ENCODE measurements at places on chromosomes 1 and 21.

GRCh38 chr21:14858311-14858710, 206.5 kb downstream of the NRIP1 start:
- DNase-seq: no peak

DNA sequence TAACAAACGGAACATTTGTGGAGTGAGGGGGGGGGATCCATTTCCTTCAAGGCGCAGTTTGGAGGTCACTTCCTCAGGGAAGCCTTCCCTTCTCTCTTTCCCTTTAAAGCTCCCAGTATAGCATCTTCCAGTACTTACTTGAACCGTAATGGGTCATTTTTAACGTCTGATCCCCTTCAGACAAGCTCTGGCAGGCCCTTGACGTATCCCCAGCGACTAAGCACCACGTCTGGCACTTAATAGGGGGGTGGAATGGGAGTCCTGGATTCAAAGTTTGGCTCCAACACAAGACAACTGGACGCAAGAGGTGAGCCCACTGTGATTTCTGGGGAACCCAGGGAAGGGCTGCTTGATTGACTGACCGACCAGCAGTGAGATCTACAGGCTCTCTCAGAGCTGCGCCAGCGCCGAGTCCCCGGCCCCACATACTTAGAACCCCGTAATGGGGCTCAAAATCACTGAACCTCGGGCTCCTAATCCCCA, 441 bp downstream of the YARS1 start:
- no peak for DNase-seq

- no peak for DNase-seq
These were observed 1148.5 kb downstream of the PLA2G4A start for GRCh38 chr1:187977298-187977697.

DNA sequence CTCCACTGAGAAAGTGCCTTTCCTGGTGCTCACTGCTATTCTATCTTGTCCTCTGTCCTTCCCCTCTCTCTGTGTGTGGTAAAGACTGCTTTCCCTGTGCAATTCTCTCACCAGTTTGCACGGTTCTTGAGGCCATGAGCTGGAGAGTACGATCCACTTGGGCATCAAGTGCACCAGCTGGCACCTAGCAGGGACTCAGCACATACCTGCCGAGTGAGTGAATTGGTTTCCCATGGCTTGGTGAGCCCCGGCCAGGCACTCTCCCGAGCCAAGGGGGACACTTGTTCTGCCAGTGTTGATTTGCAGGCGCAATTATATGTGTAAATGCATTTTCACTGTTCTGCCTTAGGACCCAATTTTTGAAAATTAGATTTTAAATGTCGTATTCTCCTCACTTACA, 313.5 kb downstream of the DISC1 start:
- no peak for DNase-seq

DNA sequence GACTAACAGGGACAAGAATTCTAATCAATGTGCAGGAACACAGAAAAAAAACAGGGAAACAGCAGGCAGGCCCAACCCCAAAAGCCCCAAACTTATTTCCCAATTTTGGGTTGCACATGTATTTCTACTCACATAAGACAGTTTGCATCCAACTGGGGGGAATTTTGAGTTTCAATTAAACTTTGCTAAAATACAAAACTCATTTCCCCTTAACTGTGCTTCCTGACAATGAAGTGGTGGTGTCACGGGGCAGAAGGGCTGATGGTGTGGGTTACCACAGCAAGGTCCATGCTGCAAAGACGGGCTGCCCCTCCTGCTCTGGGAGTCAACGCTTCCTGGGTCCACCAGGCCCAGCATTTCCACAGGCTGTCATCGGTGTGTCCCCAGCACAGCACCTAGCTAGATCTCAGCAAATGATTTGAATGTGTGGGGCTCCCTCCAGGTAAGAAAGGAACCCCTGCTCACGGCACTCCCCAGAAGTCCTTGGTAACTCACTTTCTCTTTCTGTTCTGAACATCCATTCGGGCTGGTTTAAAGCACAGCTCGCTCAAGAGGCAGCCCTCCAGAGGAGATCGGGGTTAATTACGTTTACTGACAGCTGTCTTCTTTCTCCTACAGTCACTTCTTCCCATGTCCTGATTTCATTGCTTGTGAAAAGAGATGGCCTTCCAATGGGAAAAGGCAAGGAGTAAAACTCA, 27.4 kb downstream of the HIVEP3 start:
- no peak for DNase-seq

DNA sequence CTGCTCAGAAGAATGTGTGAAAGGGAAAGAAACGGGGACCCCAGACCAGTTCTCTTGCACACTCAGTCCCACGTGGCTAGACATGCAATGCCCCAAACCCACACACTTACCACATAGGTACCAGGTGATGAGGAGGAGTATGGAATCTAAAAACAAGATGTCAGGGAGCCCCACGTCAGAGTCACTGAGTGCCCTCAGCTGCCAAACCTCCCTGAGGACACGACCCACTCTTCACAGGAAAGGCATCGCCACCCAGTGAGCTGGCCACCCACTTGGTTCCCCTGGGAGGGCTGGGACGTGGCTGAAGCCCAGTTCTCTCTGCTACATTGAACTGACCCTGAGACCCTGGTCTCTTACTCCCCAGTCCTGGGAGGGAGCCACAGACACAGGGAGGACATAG, 41.4 kb downstream of the MRPL37 start:
- DNase-seq: no peak

- DNase-seq: no peak
These were observed 583.1 kb upstream of the RGS18 start for GRCh38 chr1:191575180-191575579.

DNA sequence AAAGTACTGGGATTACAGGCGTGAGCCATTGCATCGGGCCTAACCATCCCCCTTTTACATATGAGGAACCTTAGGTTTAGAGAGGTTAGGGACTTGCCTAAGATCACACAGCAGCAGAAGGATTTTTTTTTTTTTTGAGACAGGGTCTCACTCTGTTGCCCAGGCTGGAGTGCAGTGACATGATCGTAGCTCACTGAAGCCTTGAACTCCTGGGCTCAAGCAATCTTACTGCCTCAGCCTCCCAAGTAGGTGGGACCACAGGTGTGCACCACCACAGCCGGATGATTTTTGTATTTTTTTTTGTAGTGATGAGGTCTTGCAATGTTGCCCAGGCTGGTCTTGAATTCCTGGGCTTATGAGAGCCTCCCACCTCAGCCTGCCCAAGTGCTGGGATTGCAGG, 2.2 kb upstream of the C1orf167 start:
- no peak for DNase-seq

DNA sequence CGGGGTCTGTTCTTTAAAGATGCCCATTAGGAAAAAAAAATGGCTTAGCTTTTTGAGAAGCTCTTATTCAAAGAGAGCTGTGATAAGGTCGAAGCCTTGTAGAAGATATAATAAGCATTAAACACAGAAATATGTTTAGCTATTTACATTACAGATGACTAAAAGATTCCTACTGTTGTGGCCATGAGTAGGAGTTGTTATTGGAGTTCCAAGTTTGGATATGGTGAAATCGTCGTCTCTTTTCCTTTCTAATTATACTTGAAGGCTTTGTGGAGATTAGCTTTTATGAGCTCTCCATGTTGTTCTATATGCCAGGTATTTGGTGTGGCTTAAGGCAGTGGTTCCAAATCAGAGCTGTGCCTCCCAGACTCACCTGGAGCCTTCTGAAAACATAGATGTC, 79.9 kb upstream of the LAMC2 start:
- DNase-seq: no peak

DNA sequence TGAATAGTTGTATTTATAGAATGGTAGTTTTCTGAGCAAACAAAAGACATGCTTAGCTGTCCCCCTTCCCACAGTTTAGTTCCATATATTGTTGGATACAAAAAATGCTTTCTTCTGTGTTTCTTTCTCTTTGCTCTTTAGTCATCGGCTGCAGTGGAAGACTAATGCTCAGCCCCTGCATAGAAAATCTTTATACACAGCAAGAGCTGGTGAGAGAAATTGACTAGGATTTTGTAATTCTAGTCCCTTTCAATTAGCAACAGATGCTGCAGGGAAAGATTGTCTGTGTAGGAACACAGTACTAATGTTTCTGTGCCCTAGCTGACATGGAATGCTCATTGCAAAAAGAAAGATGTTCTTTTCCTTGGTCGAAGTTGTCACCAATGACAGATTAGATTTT, 200.9 kb downstream of the RPS6KC1 start:
- DNase-seq: no peak

- DNase-seq: no peak
These were observed 66.0 kb downstream of the TMEM200B start for GRCh38 chr1:29057700-29058099.

GRCh38 chr21:27818847-27819246, 852.0 kb upstream of the ADAMTS5 start:
- DNase-seq: no peak

DNA sequence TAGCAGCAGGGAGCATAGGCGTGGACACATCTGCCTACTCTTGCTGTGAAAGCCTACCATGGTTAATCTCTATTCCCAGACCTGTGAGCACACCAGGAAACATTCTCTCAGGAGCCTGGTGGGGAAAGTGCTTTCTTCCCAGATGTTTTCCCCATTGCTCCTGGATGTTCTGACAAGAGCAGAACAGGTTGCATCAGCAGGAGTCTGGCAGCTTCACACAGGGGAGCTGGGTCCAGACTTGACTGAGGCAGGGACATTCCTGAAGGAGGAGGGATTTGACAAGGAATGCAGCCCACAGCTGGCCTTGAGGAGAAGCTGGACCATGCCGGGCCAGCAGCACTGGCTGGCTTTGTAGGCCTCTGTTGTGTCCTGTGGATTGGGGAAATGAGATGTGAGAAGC, 21.0 kb upstream of the ARTN start:
- DNase-seq: no peak

DNA sequence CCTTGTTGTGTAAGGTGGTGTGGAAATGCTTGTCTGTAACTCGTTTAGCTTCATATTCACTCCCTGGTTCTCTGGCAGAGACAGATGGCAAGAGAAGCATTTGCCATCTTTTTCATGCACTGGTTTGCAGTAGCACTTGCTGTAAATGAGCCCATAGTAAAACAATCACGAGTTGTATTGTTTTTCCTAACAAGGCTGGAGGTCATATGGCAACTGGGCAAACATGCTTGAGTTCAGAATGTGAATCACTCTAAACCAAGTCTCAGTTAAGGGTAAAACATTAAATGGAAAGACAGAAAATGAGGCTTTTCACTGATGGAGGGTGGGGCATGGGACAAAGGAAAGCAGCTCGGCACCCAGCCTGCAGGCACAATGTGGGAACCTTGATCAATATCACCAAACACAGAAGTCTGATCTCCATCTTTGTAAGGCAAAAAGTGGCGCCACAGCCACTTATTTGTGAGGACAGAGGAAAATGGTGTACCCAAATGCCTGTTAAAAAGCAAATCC, 26.5 kb upstream of the LPAR3 start:
- no peak for DNase-seq

DNA sequence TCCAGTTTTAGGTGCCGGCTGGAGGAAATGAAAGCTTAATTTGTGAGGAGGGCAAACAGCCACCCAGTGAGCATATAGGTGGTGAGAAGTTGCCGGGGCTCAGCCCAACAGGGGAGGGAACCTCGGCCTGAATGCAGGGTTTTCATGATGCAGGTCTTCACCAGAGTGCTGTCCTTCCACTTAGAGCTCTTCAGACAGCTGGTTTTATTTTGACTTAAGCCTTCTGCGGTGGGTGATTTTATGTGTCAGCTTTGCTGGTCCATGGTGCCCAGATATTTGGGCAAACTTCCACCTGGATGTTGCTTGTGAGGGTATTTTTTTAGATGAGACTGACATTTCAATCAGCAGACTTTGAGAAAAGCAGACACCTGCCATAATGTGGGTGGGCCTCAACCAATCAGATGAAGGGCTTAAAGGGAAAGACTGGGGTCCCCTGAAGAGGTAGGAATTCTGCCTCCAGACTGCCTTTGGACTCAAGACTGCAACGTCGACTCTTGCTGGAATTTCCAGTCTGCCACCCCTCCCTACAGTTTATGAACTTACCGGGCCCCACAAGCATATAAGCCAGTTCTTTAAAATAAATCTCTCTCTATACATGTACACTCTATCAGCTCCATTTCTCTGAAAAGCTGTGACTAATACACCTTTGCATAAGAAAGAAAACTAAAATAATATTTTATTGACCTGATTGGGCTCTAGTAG, 72.8 kb downstream of the RHOU start:
- DNase-seq: no peak

GRCh38 chr1:99579691-99580172, 66.2 kb upstream of the PALMD start:
- DNase-seq: no peak

DNA sequence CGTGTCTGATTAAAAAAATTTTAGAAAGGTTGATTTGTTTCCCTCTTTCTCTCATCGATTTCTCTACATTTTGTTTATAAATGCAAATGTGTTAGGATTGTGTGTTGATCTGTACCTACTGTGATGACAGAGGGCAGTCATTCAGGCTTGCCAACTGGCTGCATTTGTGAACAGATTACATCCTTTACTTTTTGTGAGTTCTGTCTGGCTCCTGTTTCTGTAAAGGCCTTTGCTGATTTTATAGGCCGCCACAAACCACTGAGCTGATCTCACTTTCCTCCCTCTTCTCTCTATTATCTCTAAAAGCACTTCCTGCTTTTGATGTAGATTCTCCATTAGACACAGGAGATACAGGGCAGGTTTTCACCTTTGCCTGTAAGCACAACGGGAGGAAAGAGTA, 106.8 kb downstream of the ESRRG start:
- DNase-seq: no peak

GRCh38 chr1:220370041-220370700, 97.9 kb upstream of the RAB3GAP2 start:
- no peak for DNase-seq

GRCh38 chr1:5910276-5910620, 82.0 kb downstream of the NPHP4 start:
- no peak for DNase-seq

GRCh38 chr1:216330262-216330661, 93.0 kb downstream of the USH2A start:
- no peak for DNase-seq

DNA sequence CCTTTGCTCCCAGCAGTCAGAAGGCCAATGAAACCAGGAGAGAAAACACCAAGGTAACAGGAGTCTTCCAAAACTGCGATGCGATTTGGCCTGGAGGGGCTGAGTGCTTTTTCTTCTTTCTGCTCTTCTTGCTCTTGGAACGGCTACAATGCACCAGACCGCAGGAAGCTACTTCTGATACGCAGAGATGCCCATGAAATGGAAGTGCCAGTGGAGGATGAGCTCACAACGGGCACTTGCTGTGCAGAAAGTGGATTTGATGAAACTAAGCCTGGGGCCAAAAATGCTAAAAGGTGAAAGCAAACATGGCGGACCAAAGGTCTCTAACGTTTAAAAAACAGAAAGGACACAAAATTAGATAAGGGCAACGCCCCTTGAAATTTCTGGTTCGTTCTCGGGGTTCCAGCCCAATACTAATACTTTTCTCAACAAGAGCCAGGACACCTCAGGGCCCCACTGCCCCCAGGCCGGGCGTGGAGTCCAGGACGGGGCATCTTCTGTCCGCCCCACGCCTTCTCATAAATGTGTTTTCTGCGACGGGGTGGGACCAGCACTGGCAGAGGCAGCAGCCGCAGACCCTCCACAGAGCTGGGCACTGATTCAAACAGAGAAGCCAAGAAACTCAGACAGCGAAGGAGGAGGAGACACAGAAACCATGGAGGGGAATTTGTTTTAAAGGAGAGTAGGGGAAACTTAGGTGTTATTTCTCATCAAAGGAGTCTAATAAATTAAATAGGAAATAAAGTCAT, 101.3 kb downstream of the CRYAA start:
- no peak for DNase-seq

- no peak for DNase-seq
These were observed 70.8 kb downstream of the PIK3CD start for GRCh38 chr1:9722378-9722749.

GRCh38 chr1:232641507-232641906, 11.6 kb upstream of the SIPA1L2 start:
- no peak for DNase-seq

Measured in neuronal stem cell (in vitro differentiated cells).